Stimulated activated CD4-positive, alpha-beta T cell treated with anti-CD3 and anti-CD28 coated beads, Interleukin-1b, Interleukin-23, amount 100 ng/mL, for 1 hour (primary cell): ENCODE measurements at places on chromosomes 7 and 10.

DNA sequence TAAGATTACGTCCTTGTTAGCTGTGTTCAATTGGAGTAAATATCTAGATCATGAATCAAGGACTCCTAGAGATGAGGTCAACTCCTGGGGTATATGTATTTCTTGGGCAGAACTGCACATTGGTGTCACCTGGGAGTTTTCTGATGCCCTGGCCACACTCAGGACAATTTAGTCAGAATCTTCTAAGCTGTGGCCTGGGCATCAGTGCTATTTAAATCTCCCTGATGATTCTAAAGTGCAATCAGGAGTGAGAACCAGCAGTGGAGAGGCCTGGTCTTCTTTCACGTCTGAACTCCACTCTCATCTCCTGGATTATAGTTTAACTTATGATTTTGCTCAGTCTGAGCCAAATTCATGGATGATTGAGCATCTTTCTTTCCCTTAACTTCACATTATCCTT, 218.0 kb downstream of the BMPER start:
- DNase-seq = no peak

DNA sequence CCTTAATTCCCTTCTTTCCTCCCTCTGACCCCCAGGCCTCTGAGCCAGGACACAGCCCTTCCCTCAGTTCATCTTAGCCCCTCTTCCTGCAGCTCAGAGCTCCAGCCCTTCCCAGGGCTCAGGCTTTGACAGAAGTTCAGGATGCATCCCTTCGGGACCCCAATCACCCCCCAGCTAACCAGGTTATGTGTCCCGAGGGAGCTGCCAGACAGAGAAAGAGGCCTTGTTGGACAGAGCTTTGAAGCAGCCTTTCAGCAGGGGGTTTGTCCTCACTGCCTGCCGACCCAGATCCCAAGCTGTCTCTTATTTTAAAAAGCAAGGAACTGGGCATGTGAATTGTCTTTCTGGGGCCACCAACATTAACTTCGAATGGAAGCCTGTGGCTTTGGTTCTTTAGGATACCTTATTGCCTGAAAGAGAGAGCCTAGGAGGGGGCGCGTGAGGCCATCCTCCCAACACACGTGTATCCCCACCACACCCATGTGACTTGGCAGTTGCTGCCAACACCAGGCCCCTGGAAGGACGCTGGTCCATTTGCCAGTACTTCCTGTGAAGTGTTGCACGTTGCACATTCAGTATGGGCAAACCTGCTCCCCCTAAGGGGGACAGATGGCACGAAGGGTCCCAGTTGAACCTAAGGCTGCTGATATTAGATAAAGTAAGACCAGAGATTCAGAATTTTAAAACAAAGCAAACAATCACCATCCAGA, 858 bp downstream of the CCDC136 start:
- DNase-seq = no peak

DNA sequence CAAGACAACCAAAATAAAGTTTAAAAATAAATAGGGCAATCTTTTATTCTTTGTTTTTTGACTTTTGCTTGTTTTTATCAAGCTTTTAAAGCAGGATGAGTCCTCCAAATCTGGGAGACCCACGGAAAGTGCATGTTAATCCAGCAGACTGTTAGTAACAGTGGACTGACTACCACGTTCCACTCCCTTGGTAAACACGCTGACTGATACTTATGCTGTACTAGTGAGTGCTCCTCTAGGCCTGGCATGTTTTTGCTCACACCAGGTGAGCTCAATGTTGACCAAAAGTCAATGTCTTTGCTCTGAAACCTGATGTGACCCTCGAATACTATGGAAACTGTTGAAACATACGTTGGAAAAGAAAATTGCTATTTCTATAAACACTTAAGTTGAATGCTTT, 88.4 kb downstream of the KIAA1549 start:
- no peak for DNase-seq

DNA sequence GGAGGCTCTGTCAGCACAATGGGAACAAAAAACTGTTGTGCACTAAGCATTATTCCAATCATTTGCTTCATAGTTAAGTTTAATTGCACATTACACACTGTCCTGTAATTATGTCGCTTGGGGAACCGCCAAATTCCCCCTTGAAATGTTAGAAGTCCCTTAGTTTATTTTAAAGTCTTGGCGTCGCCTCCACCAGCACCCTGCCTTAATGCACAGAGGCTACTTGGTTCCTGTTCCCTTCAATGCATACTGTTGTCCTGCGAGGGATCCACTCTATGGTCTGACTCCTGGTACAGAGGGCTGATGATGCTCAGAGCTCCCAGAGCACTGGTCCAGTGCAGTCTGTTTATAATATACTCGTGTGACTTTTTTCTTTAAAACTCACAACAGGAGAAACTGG, 330.7 kb downstream of the ELMO1 start:
- DNase-seq = no peak

GRCh38 chr7:47636433-47637175, 54.7 kb upstream of the TNS3 start:
- DNase-seq = no peak

DNA sequence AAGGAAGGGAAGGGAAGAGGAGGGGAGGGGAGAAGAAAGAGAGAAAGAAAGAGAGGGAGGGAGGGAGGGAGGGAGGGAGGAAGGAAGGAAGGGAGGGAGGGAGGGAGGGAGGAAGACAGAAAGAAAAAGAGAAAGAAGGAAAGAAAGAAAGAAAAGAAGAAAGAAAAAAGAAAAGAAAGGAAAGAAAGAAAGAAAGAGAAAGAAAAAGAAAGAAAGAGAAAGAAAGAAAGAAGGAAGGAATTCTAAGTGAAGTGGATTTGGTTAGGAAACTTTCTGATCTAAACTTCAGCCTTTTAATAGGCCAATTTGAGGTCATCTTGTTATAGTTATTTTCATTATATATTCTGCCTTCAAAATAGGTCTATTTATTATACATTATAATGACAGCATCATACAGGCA, 4.3 kb downstream of the CAV2 start:
- no peak for DNase-seq

DNA sequence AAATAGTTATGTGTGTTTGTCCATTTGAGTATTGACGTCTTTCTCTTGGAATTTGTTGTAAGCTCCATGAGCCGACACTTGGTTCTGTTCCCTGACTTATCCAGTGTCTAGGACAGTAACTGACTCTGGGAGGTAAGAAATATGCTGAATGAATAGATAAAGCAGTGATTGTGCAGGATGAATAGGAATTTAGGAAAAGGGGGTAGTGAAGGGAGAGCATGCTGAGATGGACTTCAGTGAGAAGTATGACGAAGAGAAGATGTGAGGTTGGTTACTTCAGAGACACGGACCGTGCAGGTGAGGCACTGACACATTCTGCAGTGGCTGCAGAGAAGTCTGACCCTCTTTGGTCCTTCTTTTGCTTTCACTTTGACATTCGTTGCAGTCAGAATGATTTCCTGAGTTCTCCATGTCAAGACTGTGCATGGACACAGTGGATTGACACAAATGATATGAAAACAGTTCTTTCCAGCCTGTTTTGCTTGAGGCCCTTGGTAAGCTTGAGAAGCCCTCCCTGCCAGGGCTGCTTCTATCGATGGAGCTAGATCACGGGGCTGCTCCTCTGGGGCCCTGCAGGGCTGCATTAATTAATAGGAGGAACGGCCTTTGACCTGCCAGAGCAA, 261.5 kb upstream of the SORCS1 start:
- DNase-seq = no peak

DNA sequence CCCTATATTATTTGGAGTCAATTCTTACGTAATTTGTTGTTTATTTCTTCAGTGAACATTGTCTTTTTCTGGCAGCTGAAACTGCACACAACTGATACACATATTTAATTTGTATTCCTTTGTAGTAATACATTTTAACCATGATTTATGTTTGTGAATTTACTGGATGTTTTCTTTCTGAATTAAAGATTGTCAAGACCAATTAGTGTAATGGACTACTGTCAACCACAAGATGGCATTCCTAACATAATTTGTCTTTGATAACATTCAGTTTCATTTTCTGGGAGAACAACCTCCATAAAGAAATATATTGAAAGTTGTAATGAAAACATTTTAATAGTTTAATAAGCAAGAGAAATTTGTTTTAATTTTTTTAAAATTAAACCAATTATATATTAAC, 10.1 kb downstream of the THNSL1 start:
- no peak for DNase-seq

DNA sequence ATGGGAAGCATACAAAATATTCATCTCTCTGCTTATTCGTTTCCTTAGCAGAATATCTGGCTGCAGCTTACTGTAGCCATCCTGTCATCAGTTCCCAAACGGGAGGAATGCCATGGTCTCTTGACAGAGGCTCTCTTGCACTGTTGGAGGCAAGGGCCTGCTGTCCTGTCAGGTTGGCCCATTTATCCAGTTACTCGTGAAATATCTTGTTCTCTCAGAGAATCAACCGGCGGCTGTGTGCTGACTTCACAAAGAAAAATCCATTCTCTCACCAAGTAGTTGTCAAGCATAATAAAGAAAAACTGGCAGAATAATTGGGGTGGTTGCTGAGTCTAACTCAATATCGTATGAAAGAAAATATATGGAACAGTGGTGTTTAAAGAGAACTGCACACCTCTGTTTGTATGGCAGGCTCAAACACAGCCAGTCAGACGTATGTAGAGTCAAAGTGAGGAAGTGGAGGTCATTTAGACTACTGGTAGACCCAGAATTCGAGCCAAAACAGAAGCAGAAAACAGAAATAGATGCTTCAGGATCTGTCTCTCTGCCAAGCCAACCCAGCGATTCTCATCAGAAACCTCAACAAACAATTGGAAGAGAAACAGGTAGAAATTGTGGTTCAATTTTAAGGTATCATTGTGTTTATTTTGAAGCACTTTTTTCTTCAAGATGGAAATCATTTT, 349.2 kb upstream of the PRKCQ start:
- DNase-seq = no peak

- DNase-seq = no peak
These were observed 4.2 kb downstream of the KIFBP start for GRCh38 chr10:68992636-68993440.
